ENCODE measurements at places on chromosomes 13 and 19.
A peak's percentile ranks its signal among the peaks of the same experiment; 100 is the strongest.

- DNase-seq: no peak
Observed at GRCh38 chr13:93726173-93726957, 499.8 kb downstream of the GPC6 start.

GRCh38 chr19:32023564-32023832 is 321.9 kb upstream of the ZNF507 start:
- DNase-seq: no peak

DNA sequence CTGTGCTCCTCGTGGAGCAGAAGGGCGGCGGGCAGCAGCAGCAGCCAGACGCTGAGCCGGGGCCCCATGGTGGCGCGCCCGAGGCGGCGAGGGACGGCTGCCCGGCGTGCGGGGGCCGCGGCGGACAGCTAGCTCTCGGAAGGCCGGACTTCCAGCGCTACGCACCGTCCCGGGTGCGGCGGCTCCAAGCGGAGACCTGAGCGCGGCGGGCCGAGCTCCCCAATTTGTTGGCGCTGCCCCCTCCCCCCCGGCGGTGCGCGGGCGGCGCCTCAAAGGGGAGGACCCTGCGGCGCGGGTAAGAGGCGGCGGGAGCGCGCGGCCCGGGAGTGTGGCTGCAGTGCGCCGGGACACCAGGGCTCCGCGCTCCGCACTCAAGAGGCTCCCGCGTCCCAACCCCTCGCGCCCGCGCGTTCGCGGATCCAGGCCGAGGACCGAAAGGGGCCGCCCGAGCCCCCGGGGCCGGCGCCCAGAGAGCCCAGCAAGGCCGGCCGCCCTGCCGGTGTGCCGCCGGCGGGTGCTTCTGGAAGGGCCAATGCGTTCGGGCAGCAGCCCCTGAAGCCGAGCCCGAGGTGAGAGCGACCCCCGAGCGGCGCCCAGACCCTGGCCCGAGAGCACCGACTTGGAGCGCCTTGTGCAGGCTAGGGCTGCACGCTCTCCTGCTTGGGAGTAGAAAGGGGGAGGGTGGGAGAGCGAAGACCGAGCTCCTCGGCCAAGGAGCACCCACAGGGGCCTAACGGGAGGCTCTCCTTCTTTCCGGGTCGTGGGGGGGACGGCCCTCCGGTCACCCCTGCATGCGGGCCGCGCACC is at the start of the genes COL4A1 and COL4A2:
COL4A1 (minus strand) TSS at position 198 of the 807 bp plus-strand sequence; CDS start at position 68, 130 bp downstream.
COL4A2 (plus strand) TSS at position 325 of the 807 bp plus-strand sequence. CDS start 620 bp downstream, outside the sequence.
- DNase-seq: no peak

- DNase-seq: no peak
Observed at GRCh38 chr13:22599156-22599555, 581.6 kb upstream of the SGCG start.

- no peak for DNase-seq
Observed at GRCh38 chr13:112222971-112223370, 153.2 kb upstream of the SPACA7 start.

- no peak for DNase-seq
Observed at GRCh38 chr19:42140125-42140754, 8.0 kb upstream of the POU2F2 start.

- DNase-seq: no peak
Observed at GRCh38 chr13:106530980-106531481, 4.4 kb downstream of the EFNB2 start.

DNA sequence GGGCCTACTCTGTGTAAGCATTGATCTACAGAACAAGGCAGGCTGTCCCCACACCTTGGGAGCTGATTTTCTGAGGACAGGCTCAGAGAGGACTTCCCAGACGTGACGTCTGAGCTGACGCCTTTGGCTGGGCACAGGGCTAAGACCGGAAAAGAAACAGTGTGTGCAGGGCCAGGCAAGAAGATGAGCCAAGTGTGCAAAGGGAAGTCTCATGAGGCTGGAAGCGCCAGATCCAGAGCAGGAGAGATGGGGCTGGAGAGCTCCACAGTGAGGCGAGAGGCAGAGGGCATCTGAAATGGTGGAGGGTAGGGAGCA is 12.7 kb downstream of the IGLON5 start:
- DNase-seq: no peak

DNA sequence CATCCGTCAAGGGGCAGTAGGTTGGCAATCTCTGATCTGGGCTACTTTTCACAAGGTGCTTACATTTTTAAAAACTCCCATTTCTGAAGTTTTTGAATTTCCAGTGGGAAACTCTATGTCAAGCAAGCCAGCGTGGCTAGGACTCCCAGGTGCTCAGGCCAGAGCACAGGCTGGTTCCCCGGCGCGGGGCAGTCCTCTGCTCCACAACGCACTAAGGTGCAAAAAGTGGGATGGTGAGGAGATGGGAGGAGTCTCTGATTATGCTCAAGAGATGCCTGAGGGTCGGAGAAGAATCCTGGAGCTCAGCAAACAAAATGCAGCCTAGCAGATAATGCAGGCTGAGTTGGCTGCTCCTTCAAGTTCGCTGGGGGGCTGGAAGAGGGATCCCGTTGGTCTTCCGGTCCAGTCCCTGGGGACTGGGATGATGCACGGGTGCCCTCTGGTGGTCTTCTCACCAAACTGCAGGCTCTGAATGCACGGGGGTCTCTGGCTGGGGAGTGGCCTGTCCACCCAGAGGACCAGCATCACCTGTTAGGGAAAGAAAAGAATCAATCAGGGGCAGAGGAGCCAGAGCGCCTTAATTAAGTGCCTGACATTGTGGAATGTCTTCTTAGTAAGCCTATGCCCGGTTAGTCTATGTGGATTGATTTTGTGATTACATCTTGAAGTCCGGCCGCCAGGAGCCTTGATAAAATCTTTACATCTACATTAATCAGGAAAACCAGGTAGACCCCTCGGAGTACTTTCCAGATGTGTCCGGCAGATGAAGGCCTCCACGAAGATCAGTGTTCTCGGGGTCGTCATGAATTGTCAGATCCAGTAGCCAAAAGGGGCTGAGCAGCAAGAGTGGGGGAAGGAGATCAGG is 244.4 kb upstream of the MAB21L1 start:
- no peak for DNase-seq

DNA sequence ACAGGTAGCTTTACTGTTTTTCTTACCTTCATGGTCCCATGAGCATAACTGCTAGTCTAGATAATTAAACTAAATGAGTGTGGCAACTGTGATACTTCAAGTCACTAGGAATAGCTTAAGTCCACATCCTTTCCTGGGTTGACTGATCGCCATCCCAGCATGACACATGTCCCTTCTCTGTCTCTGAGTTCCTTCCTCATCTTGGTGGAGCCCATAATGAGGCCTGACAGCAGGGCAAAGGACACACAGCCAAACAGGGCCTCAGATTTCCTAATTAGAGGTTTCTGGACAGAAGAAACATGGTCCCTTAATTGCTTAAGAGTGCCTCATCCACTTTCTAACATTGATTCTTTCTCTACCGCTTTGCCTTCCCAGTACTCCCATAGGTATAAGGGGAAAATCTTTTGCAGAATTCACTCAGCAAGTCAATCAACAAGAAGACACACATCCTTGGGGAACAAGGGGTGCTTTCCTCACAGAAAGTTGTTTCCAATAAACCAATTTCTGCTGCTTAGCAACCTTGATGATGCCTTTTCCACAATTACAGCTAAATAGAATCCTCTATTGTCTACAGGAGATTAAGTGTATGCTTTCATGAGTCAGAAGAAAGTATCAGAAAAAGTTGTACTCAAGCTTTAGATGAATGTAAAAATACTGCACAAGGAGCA is 208.3 kb upstream of the SERP2 start:
- DNase-seq: no peak

DNA sequence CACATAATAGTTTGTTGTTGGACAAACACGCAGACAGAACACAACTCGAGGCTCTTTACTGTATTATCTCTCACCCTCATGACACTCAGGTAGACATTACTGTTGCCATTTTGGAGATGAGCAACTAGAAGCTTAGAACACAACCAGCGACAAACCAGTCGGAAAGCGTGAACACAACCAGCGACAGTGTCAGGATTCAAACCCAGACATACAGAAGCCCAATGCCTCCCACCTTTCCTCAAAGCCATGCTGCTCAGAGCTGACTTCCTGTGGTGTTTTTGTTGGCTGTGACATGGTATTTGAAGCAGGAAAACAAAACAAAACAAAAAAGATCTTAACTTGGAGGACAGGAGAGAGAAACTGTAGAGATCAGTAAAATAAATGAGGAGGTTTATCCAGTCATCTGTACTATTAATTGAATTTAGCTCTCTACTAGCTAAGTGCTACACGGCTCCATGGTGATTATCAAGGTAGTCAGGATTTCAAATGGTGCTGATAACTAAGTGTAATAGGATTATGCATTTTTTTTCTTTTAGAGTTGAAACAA is 92.1 kb downstream of the STARD13 start:
- DNase-seq: no peak

GRCh38 chr13:112065867-112066623 is 904 bp upstream of the SOX1 start:
- DNase-seq: no peak

- no peak for DNase-seq
Observed at GRCh38 chr13:114080739-114081561, 51.5 kb downstream of the RASA3 start.

GRCh38 chr19:14369399-14370168 is 11.7 kb upstream of the ADGRE5 start:
- DNase-seq: peak; percentile 67

DNA sequence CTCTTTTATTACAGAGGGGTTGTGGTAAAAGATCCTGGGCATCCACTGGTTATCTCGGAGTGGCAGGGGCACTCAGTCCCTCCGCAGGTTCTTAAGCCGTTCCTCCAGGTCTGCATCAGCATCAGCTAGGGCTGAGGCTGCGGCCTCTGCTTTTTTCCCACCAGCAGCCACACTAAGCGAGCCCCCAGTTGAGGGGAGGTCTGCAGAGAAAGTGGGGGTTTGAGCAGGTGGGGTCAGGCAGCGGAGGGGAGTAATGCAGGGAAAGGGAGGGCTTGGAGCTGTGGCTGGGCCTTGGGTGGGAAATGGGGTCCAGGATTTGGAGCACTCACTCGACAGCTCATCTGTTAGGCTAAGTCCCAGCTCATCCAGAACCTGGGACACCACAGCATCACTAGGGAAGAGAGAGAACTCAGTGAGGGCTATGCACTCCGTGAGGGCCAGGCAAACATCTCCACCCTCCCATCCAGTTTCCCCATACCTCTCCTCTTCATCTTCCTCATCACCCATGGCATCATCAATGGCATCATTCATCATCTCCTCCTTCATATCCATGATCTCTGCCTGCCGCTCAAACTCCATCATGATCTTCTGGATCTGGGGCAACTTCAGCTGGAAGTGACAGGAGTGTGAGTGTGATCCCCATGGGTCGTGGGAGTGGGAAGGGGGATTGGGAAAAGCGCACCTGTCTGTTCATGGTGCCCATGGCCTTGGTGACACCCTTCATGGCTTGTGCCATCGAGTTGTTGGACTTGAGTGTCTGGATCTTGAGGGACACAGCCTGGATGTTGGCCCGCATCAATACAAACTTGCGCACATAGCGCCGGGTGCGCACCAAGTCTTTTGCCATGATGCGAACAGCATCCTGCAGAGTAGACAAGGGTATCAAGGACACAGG is 3.1 kb downstream of the CHMP2A start:
- no peak for DNase-seq

DNA sequence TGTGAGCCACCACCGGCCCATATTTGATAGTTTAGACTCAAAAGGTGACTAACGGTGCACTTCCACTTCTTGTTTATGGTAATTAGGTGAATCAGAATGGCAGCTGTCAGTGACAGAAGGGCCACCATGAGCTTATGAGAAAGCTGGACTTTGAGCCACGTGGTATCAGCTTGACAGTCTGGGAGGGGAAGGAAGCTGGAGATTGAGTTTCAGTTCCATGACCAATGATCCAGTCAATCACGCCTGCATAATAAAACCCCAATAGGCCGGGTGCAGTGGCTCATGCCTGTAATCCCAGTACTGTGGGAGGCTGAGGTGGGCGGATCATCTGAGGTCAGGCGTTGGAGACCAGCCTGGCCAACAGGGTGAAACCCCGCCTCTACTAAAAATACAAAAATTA is 8.2 kb downstream of the EID2B start:
- DNase-seq: no peak

- DNase-seq: no peak
Observed at GRCh38 chr13:113730831-113731191, 28.2 kb upstream of the TMEM255B start.

DNA sequence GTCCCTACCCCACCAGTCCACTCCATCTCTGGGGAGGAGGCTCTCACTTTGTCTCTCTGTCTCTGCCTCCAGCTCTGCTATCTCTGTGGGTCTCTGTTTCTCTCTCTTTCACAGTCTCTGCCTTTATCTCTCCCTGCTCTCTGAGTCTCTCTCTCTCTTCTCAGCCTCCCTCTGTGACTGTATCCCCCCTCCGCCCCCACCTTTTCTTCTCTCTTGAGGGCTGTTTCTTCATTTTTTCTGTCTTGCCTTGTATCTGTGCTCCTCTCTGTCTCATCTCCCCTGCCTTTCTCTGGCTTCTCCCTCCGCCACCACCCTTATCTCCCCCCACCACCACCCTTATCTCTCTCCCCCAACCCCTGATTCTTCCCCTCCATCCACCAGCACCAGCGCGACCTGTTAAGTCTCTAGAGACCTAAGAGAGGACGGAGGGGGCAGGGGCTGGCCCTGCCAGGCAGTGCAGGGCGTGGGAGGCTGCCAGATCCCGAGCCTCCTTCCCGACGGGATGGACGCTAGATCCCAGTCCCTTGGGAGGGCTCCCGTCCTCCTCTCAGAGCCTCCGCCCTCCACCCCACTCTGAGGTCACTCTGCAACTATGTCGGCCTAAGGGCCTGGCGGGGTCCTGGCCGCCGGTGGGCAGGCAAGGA is 1.0 kb downstream of the AXL start:
- DNase-seq: no peak

Data from stimulated activated CD8-positive, alpha-beta memory T cell treated with anti-CD3 and anti-CD28 coated beads, Interleukin-7, amount 100 ng/mL, for 1 hour (primary cell).